ENCODE measurements at places on chromosomes 6 and 20.

DNA sequence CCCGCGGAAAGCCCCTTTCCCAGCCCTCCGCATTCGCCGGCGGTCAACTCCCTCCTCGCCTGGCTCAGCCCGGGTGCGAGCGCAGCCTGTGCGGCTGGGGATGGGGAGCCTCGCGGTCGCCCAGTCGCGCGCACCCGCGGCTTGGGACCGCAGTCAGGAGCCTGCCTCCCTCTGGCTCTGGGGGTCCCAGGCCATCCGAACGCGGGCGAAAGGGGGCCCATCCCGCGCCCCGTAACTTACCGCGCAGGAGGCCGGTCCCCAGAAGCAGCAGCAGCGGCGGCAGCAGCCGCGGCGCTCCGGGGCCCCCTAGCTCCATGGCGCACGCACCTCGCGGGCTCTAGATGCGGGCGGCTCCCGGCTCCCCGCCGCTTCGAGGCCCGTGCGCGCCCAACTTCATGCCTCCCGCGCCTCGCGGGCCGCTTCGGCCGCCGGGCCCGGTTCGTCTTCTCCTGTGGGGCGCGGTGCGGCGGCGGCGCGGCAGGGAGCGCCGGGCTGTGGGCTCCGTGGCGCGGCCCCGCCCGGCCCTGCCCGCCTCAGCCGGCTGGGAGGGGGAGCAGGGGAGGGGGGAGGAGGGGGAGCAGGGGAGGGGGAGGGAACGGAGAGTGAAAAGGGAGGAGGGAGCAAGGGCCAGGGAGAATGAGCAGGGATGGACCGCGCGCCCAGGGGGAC lies at the start of gene CHRNA4:
CHRNA4 (minus strand) TSS at position 500 of the 669 bp plus-strand sequence; CDS start at position 316, 184 bp downstream.
- DNase-seq: no peak

- DNase-seq: no peak
Observed at GRCh38 chr6:163637524-163637923, 223.0 kb downstream of the QKI start.

GRCh38 chr20:40895182-40895581 lies 133.4 kb upstream of the TOP1 start:
- DNase-seq: no peak

GRCh38 chr6:123564361-123564760 lies 72.4 kb downstream of the TRDN start:
- no peak for DNase-seq

- DNase-seq: no peak
Observed at GRCh38 chr6:45170309-45170708, 157.8 kb upstream of the RUNX2 start.

DNA sequence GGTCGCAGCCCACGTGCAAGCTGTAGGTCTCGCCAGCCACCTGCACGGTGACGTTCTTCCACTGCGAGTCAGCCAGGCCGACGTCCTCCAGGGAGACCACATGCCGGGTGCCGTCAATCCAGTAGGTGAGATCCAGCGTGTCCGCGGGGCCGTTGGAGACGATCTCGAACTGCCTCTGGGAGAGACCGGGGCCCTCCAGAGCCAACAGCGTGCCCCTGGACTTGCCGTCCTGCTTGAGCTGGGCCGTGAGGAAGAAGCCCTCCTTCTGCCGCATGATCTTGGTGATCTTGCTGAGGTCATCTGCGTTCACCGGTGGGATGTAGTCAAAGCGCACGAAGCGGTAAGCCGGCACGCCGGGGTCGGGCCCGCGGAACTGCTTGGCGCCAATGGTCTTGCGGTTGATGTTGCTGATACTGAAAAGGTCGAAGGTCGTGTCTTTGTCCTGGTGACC lies 5.1 kb downstream of the THBS2 start:
- no peak for DNase-seq
